Uterus (tissue), 4 donors: ENCODE measurements at places on chromosomes 3 and 15. TPM values are rescaled to one million over a fixed set of nuclear protein-coding genes. Genes with fewer than 3 reads are reported as not detected.

- DNase-seq, result no peak
These were observed 83.7 kb downstream of the SEC22A start for GRCh38 chr3:123285479-123285878.

DNA sequence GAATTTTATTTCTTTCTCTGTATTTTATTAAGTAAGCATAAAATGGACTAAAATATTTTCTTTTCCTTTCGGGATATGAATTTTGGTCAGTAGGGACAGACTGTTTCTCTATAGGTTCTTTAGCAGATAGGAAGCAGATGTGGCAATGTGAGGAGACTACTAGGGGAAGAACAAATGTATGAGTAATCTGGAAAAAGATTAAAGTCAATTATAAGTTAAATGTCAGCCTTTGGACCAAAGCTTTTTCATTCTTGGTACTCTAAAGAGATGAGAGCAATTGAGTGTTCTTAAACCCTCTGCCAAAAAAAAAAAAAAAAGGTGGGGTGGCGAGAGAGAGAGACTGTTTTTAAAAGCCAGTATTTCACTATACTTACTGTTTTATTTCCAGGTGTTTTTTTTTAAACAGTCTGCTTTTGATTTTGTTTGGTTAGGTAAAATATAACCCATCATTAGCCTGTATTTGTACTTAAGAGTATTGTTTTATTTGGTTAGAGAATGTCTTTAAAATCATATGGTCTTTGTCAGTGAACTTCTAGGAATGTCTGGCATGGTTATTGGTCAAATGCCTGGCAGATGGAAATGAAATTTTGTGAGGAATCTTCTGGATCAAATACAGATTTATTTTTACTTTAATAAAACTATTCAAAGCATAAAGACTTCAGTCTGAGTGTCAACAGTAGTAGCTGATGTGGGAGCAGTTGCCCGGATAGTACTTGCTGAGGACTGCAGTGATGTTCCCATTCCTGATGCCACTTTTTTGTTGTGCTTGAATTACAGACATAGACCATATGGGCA, 63.8 kb downstream of the LRRC49 start:
- DNase-seq, result no peak

DNA sequence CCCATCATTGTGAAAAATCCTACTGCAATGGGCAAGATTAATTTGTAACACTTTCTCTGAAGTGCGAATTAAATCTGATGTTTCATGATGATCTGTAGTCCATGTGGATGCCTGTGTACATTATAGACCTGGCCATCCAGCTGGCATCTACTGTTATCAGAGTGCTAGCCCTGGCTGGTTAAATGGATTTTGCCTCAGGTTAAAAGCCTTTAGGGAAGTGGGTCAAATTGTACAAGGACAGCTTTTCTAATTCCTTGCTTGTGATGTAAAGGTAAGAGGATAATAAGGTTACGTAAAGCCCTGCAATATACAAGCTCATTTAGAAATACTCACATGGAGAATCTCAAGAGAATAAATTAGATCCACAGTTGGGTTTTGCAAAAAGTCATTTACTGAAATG, 138.2 kb downstream of the EPHA3 start:
- DNase-seq, result no peak

- no peak for DNase-seq
These were observed 318.1 kb upstream of the IGF1R start for GRCh38 chr15:98330258-98330657.

GRCh38 chr15:57635300-57635909, 43.7 kb downstream of the MYZAP start:
- DNase-seq, result peak; percentile 45

Gene TMIE
- 1.6 TPM for total RNA-seq

DNA sequence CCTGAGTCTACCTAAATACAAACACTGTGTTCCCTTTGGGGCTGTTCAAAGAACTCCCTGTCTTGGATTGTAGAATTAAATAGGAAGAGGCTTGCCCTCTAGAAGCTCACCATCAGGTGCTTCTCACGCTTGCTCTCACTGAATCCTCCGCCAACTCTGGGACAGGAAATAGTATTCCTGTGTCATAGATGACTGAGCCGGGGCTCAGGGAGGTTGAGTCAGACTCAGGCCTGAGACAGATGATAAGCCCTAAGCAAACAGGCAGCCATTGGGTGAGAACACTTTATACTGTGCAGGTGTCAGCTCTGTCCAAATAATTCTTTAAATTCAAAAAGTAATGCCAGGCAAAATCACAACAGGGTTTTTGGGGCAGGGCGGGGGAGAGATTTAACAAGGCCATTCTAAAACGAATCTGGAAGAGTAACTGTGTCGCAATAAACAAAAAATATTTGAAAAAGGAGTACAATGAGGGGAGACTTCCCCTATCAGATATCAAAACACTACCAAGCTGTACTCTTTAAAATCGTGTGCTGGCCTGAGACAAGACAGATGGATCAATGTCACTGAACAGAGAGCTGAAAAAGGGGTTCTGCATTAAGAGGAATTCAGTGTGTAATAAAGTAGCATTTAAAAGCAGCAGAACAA, 59.0 kb downstream of the EPHB3 start:
- DNase-seq, result no peak

DNA sequence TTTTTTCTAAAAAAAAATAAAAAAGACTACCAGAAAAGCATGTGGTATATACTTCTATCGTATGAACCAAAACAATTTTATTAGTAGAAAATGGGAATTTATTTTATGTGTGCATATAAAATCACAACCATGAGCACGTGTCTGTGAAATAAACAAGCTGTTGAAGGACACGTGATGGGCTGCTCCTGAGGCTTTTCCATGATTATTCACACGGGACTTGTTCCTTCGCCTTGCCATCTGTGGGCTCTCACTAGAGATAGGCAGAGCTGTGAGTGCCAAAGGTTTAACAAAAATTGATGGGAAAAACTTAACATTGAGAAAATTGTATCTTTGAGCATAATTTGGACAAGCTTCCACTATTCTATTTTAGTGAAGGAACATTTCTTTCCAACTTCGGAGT, 12.4 kb upstream of the ETV5 start:
- no peak for DNase-seq

GRCh38 chr3:14282706-14283075, 104.1 kb downstream of the LSM3 start:
- DNase-seq, result no peak

DNA sequence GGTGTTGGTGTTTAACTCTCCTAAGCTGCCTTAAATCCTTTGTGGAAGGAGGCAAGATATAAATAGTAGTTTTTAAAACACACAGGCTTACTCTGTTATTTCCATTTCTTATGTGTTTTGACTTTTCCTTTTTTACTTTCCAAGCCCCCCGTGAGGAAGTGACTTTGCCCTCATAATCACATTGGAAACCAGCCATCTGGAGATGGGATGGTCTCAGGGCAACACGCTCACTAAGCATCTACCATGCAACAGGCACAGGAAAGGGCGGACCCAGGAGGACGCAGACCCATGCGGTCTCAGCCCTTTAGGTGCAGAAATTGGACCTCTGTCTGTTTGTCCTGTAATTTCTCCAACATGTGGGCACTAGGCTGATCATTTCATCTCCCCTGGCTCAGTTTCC, 115.7 kb downstream of the PDZRN3 start:
- DNase-seq, result no peak

GRCh38 chr3:10530241-10530640, 24.9 kb upstream of the ATP2B2 start:
- no peak for DNase-seq

Gene GHSR
- not detected for total RNA-seq

- peak; percentile 45 for DNase-seq
These were observed 1.8 kb downstream of the ANP32A start for GRCh38 chr15:68818769-68819494.

Gene SNX22
- 1.7 TPM for total RNA-seq

Gene TMEM207
- total RNA-seq, result not detected

Gene TM4SF18
- total RNA-seq, result 14.4 TPM

- DNase-seq, result no peak
These were observed 133.5 kb upstream of the ZPLD1 start for GRCh38 chr3:102301155-102301880.

Gene AGTR1
- 41.2 TPM for total RNA-seq

Gene MDFIC2
- not detected for total RNA-seq

DNA sequence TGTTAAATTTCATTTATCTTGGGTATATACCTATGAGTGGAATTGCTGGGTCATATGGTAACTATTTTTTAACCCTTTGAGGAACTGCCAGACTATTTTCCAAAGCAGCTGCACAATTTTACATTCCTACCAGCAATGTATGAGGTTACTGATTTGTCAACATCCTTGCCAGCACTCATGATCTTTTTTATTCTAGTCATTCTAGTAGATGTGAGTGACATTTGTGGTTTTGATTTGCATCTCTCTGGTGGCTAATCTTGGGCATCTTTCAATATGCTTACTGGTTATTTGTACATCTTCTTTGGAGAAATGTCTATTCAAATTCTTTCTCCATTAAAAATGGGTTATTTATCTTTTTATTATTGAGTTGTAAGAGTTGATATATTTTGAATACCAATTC, 21.3 kb upstream of the LRRC58 start:
- no peak for DNase-seq

DNA sequence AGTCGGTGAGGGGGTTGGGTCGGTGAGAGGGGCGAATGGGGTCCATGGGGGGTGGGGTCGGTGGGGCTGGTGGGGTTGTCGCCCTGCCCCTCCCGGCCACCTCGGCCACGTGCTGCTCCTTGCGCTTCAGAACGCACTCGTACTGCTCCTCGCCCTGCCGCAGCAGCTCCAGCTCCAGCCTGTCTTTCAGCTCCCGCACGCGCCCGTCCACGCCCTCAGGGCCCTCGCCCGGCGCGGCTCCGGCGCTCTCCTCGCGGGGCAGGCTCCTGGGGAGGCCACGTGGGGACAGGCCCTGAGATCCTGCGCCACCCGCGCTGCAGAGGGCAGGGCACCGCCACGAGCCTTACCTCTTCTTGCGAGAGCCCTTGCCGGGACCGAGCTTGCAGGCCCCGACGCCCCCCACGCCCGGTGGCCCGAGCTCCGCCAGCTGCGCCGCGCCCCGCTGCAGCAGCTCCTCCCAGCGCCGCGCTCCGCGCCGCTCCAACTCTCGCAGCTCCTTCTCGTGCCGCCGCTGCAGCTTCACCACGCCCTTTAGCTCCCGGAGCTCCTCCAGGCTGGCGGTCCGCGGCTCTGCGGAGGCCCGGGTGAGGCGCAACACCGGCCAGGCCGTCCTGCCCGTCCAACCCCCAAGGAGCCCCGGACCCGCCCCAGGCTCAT, 8.2 kb upstream of the ANKRD63 start:
- no peak for DNase-seq

DNA sequence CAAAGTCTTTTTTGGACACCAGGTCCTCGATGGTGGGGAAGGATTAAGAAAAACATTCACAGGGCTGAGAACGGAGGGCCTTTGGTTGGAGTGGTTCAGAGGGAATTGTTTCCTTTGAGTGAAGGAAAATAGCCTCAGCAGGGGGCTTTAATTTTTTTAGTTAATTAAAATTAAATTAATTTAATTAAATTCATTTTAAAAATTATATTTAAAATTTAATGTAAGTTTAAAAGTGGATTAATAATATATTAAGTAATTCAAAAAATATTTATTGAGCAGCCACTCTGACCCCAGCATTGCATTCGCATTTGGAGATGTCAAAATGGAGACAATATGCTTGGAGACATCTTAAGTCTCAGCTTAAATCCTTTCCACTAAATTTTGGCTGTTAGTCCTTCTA, 136.7 kb downstream of the KCNH8 start:
- DNase-seq, result no peak

DNA sequence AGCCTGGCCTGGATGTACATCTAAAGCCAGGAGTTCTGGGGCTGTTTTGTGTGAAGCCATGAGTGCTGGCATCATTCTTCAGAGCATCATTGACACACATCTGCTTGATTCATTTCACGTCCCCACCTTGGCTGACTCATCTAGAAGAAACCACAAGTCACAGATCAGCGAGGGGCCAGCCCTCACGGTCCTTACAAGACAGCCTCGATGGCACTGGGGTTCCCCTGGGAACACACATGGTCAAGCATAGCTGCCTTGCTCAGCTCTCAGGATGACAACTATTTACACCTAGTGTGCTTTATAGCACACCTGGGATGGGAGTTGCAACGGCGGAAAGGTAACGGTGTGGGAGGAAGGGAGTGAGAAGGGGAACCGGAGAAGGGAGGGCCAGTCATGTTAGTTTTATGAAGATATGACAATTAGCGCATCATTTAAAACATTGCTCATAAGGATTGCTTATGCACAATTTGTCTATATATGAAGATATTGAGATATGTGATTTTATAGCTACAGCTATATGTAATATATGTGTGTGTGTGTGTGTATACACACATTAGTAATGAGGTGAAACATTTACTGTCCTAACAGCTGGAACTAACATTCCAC, 227.1 kb downstream of the RPLP1 start:
- DNase-seq, result no peak

GRCh38 chr15:60396560-60396957, 1.2 kb downstream of the ANXA2 start:
- DNase-seq, result no peak

DNA sequence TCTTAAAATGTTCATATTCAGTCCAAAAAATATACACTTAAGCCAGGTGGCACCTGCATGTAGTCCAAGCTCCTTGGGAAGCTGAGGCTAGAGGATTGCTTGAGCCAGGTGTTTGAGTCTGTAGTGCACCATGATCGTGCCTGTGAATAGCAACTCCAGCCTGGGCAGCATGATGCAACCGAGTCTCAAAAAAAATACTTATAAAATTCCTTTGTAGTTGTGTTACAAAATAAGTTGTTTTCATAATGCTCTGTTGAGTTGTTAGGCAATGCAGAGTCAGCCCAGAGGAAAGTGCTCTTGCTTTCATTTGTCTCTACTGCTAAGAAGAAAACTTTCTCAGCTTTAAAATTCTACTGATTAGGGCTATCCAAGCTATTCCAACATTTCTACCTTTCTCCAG, 442.8 kb upstream of the ARRDC4 start:
- no peak for DNase-seq

- DNase-seq, result no peak
These were observed 98.2 kb downstream of the DMXL2 start for GRCh38 chr15:51524376-51524775.

Gene RAD51
- total RNA-seq, result 7.7 TPM

GRCh38 chr15:39114690-39115378, 466.0 kb upstream of the THBS1 start:
- DNase-seq, result no peak

Gene SPESP1
- 1.4 TPM for total RNA-seq

GRCh38 chr3:196287090-196287439, 461 bp downstream of the PCYT1A start:
- DNase-seq, result peak; percentile 18

- no peak for DNase-seq
These were observed 117.5 kb upstream of the CRBN start for GRCh38 chr3:3296979-3297381.

DNA sequence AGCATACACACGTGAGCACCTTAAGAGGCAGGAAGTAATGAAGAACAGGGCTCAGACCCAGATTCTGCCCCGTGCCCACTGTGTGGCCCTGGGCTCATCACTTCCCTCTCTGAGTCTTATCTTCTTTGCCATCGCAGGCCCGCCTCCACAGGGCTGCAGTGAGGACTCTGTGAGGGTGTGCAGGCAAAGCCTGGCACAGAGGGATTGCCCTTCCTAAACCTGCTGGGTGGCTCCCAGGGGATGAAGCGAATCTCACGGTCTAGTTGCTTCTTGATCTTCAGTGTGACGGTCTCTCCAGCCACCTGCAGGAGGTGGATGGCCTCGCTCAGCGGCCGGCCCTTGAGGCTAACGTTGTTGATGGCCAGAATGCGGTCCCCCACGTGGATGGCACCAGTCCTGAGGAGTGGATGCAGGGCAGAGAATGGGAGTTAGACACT, 32.8 kb downstream of the GRIP2 start:
- peak; percentile 6 for DNase-seq

GRCh38 chr3:30598668-30599545, 7.5 kb upstream of the TGFBR2 start:
- DNase-seq, result no peak
